NCI-H524 (cell line): ENCODE measurements at places on chromosomes 12 and 14.

DNA sequence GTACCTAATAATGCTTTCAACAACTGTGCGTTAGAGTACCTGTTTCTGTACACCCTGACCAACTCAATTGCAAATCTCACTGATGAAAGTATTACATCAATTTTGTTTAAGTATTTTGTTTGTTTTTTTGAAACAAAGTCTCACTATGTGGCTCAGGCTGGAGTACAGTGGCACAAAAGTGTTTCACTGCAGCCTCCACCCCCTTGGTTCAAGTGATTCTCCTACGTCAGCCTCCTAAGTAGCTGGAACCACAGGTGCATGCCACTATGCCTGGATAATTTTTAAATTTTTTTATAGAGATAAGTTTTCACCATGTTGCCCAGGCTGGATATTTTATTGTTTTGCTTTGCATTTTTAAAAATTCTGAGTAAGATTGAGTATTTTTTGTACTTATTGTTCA, 46.7 kb downstream of the YEATS4 start:
- no peak for DNase-seq

- peak; percentile 80 for DNase-seq
Observed at GRCh38 chr12:124771462-124772288, 92.0 kb downstream of the SCARB1 start.

DNA sequence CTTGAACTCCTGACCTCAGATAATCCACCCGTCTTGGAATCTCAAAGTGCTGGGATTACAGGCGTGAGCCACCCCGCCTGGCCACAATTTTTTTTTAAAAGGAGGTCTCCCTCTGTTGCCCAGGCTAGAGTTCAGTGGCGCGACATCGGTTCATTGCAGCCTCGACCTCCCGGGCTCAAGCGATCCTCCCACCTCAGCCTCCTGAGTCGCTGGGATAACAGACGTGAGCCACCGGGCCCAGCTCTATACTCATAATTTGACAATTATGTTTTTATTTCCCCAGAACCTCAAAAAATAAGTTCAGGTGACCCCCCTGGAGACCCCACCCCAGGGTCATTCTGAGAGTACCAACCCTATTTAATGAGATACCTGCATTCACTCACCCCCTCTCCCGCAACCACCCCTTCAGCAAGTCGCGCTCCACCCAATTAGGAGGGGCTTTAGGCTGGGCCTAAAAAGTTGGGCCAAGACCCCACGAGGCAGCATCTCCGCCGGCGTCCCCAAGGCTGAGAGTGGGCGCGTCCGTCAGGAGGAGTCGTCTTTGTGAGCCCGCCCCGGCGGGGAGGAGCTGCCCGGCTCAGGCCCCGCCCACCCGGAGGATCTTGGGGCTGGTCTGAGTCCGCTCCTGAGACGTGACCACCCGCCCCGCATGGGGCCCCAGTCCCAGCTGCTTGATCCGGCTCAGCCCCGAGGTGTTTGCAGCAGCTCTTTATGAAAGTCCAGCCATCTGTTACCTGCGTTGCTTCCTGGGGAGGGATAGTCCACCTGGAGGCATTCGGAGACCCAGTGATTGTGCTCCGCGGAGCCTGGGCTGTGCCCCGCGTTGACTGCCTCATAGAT, at the start of gene ANKRD33:
Gene ANKRD33 (plus strand): TSS at position 628 of the 840 bp plus-strand sequence. CDS start 84 bp downstream, at position 712.
- DNase-seq, result peak; percentile 97

DNA sequence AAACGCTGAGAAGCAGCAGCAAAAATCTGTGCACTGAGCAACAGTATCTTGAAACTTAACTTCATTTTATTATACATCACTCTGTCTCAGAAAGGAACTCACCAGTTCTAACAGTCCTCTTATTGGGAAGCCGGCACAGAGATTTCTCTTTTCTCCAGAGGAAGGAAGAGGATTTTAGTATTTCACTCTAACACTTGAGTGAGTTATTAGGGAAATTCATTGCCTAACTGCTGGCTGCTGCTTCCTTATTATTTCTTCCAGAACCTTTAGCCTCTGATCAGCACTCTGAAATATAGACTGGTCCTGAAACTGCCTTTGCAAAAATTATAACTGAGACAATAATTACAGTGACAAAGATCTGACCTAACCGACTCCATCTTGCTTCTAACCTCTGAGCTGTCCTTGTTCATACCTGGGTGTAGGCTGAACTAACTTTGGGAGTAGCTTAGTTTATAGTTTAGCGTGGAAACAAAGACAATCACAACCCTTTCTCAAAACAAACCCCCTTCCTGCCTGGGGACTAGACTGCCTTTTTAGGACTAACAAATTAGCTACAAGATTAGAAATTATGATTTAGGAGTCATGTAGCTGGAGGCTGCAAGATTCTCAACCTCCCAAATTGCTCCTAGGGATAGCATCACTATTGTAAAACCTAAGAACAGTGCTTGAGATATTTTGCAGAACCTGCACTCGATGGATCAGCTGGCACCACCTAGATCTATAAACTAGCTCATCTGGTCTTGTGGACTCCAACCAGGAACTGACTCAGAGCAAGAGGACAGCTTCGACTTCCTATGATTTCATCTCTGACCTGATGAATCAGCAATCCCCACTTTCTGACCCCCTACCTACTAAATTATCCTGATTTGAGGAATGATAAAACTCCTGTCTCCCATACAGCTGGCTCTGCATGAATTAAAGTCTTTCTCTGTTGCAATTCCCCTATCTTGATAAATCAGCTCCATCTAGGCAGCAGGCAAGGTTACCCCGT, 117.5 kb downstream of the DYRK2 start:
- no peak for DNase-seq

DNA sequence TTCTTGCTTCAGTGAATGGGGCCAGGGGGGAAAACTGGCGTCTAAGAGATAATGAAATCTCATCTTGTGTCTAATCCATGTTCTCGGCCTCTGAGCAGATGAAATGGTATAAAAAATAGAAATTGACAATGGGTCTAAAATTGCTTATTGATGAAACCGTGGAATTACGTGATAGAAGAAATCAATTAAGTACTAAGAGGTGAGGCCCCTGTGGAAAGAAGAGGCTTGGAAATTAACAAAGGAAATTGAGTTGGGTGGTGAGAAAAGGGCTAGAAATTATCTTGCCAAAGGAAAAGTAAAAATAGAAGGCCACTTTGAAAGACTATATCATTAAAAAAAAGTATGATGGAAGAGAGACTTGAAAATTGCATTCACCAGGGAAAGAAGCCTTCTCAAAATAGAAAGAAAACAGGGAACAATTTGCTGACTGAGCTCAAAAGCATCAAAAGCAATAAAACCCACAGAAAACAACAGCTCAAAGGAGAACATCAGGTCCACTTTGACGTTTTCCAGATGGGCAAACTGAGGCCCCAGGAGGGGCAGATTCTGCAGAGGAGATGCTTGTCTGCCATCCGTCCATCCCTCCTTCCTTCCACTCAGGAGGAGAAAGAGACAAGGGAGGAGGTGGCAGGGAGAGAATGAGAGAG, 226.1 kb upstream of the RTL1 start:
- DNase-seq, result no peak

DNA sequence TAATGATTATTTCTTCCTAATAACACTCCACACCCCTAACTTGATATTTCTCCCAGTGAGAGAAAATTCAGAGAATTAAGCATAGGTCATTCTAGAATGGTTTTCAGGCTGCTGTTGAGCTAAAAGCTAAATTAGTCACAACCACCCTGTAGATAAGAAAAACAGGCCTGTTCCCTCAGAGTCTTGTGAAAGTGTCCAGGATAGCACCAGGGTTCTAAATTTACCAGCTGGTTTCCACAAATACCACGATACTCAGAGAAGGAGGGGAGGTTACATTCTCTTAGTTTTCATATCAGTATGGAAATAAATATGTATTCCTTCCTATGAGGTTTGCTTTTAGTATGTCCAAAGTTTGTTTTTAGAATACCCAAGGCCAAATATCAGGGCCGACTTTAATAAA, 66.0 kb upstream of the YARS2 start:
- no peak for DNase-seq

DNA sequence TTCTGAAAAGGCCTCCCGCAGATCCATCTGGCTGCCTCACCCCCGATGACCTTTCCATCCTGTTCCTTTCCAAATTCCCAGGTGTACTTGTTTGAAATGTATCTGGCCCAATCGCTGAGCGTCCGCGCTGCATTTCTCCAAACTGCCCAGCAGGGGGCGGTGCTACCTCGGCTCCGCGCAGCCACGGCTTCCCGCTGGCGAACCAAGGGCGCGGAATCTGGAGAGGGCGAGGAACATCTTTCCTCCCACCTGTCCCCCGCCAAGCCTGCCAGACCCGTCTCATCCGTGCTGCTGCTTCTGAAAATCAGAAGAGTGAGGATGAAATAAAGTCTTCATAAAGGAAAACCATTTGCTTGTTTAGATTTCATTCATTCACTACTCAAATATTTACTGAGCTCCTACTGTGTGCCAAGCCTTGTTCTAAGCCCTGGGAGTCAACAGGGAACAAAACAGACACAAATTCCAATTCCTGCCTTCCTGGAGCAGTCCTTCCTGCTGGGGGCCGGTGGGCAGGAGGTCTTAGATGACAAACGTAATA, 16.8 kb upstream of the MYL2 start:
- DNase-seq, result peak; percentile 18

GRCh38 chr12:126369487-126370463, 1304.5 kb downstream of the AACS start:
- no peak for DNase-seq
